ENCODE measurements at places on chromosomes 5 and 9. TPM values are rescaled to one million over a fixed set of nuclear protein-coding genes. Genes with fewer than 3 reads are reported as not detected.
A peak's percentile ranks its signal among the peaks of the same experiment; 100 is the strongest.

The OTP gene
- total RNA-seq = not detected

The REEP2 gene
- total RNA-seq = 12.4 TPM

The SPATA31A3 gene
- not detected for total RNA-seq

The OR13C2 gene
- not detected for total RNA-seq

DNA sequence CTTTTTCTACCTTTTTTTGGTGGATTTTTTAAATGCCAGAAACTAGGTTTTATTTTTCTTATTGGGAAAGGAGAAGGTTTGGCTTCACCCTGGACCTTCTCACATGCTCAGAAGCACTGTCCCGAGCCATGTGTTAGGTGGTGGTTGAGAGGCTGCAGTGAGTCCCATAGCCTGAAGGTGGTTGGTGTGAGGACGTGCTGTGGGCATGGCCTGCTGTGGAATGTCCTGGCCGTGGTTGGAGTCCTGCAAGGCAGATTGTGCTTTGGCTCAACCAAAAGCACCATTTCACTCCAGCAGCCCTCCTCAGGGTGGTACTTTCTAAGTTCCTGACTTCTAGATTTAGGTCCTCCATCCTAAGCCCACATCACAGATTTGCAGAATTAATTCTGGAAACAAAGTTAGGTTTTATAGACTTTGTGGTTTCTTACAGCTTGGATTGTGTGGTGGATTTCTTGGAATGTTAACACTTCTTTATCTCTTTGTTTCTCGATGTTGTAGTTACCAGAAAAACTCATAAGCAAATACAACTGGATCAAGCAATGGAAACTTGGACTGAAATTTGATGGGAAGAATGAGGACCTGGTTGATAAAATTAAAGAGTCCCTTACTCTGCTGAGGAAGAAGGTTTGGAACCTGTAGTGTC lies 22.6 kb downstream of the OTULIN start:
- H3K27ac ChIP-seq = no peak overlapping the region
- DNase-seq = no peak
- H3K27me3 ChIP-seq = no peaks in the 10 kb centered on the region
- H3K36me3 ChIP-seq = peaks cover 38% of the 10 kb centered on the region
- H3K4me1 ChIP-seq = peaks cover 3% of the 10 kb centered on the region
- no peak overlapping the region for H3K4me3 ChIP-seq

DNA sequence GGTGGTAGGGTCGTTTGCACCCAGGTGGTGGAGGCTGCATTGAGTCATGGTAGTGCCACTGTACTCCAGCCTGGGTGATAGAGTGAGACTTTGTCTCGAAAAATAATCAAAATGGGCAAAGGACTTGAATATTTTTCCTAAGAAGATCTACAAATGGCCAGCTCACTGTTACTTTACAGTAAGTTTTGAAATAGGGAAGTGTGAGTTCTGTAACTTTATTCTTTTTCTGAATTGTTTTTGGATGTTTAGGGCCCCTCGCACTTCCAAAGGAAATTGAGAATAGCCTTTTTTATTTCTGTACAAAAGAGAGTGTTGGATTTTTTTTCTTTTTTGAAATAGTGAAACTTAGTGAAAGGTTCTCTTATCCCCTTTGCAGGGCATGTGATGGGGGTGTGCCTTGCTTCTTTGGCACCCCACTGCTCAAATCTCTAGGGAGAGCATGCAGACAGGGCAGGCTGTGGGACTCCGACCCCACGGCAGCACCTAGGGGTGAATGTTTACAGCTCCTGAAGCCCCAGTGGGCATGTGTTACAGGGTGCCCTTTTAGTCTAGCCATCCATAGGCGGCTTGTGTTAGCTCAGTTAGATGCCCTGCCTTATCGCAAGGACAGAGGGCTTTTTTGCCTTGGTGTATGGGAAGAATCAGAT lies 33.3 kb downstream of the GPBP1 start:
- DNase-seq = no peak
- no peaks in the 10 kb centered on the region for H3K27me3 ChIP-seq
- no peak overlapping the region for H3K27ac ChIP-seq

DNA sequence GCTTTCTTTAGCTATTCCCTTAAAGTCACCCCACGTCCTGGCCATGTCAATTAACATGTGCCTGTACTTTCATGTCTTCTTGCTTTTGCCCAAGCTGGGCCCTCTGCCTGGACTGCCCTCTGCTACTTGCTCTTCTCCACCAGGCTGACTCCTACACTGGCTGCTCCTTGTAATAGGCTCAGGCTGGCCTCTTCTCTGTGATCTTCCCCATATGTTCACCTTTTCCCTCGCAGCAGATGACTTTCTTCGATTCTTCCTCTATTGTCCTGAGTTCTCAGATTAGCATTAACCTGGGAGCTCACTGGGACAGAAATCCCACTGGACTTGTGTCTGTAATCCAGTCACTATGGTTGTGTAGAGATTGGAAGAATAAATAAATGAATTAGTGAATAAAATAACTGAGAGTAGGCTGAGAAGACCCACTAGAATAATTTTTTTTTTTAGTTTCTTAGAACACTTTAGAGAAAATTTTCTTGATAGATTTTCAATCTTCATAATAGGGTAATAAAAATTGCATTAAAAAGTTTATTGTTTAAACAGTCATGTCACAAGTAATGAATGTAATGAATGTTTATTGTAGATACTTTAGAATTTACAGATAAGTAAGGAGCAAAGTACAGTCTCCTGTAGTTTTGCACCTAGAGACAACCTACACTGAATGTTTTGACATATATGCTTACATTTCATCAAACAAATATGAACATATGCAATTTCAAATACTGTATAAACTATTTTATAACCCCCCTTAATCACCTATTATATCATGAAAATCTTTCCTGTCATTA lies 47.4 kb upstream of the TNFSF15 start:
- no peak overlapping the region for H3K27ac ChIP-seq
- H3K4me3 ChIP-seq = no peak overlapping the region
- DNase-seq = no peak
- no peaks in the 10 kb centered on the region for H3K27me3 ChIP-seq

DNA sequence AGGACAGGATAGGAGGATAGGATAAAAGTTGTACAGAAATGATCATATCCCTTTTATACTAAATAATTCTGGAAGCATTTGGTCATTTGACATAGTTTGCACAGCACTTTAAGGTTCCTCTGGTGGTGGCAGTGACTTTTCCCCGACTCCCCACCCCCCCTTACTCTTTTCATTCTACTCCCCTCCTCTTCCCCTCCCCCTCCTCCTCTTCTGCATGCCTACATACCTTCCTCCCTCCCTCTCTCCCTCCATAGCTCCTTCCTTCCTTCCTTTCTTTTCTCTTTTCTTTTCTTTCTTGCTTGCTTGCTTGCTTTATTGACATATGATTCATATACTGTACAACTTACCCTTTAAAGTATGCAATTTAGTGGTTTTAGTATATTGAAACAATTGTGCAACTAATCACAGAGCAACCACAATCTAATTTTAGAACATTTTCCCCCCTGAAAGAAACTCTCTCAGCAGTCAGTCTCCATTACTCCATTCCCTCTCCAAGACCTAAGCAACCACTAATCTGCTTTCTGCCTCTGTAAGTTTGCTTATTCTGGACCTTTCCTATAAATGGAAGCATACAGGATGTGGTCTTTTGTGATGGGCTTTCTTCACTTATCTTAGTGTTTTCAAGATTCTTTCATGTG lies 159.0 kb downstream of the HACD4 start:
- no peaks in the 10 kb centered on the region for H3K36me3 ChIP-seq
- DNase-seq = peak; percentile 93
- H3K4me1 ChIP-seq = peaks cover 2% of the 10 kb centered on the region
- no peaks in the 10 kb centered on the region for H3K27me3 ChIP-seq

GRCh38 chr5:173812811-173813550 lies 75.2 kb upstream of the CPEB4 start:
- H3K27ac ChIP-seq = no peak overlapping the region
- peak; percentile 32 for DNase-seq
- no peak overlapping the region for H3K4me3 ChIP-seq

DNA sequence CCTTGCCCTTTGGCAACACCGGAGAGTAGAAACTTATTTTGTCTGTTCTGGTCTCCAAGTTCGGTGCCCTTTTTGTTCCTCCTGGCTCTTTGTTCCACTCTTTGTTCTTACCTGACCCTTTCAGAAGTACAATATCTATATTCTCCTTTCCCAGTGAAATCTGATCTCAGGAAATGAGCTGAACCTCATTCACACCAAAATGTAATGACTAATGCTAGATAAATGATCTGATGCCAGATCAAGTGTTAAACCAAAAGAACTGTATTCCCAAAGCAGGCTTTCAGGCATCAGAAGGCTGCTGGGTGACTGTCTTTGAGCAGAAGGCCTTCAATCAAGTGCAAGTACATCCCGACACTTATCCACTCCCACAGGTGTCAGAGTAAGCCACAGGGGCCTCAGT lies 156.4 kb downstream of the SPOCK1 start:
- H3K27me3 ChIP-seq = 0 out of 2 replicates have a peak, but pooled peaks cover 2% of the 10 kb centered on the region
- no peaks in the 10 kb centered on the region for H3K36me3 ChIP-seq
- no peak overlapping the region for H3K27ac ChIP-seq
- H3K4me1 ChIP-seq = no peaks in the 10 kb centered on the region

- H3K27me3 ChIP-seq = no peaks in the 10 kb centered on the region
- no peaks in the 10 kb centered on the region for H3K36me3 ChIP-seq
- H3K4me3 ChIP-seq = no peak overlapping the region
These were observed 21.6 kb downstream of the DAB2IP start for GRCh38 chr9:121672986-121673385.

DNA sequence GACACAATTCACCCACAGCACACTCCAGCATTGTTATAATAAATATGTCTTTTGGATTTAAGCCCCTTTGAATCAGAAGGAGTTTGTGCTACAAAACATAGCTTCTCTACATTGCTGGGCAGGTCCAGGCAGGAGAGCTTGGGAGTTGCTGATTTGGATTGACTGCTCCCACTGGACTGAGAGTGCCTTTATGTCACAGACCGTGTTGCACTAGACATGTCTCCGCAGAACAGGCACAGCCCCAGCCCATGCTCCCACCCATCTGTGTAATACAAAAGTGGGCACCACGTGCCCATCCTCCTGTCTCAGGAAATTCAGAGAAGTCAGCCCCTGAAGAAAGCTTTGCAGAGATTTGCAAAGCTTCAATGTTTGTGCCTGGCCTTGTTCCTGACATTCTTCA lies 117.1 kb downstream of the MED10 start:
- no peaks in the 10 kb centered on the region for H3K36me3 ChIP-seq
- no peaks in the 10 kb centered on the region for H3K27me3 ChIP-seq
- no peak overlapping the region for H3K27ac ChIP-seq
- H3K4me1 ChIP-seq = no peaks in the 10 kb centered on the region
- no peak overlapping the region for H3K4me3 ChIP-seq

GRCh38 chr5:31720004-31720403 lies 81.1 kb downstream of the PDZD2 start:
- no peak overlapping the region for H3K27ac ChIP-seq
- H3K4me3 ChIP-seq = no peak overlapping the region
- H3K27me3 ChIP-seq = peaks cover 5% of the 10 kb centered on the region

- H3K4me1 ChIP-seq = no peaks in the 10 kb centered on the region
- peaks cover 42% of the 10 kb centered on the region for H3K36me3 ChIP-seq
- H3K27ac ChIP-seq = no peak overlapping the region
- no peaks in the 10 kb centered on the region for H3K27me3 ChIP-seq
These were observed 85.9 kb downstream of the SETX start for GRCh38 chr9:132268725-132269352.

- peak; percentile 86 for DNase-seq
- H3K27ac ChIP-seq = no peak overlapping the region
- no peak overlapping the region for H3K4me3 ChIP-seq
- no peaks in the 10 kb centered on the region for H3K36me3 ChIP-seq
These were observed 2.1 kb downstream of the CCDC192 start for GRCh38 chr5:127705120-127705892.

DNA sequence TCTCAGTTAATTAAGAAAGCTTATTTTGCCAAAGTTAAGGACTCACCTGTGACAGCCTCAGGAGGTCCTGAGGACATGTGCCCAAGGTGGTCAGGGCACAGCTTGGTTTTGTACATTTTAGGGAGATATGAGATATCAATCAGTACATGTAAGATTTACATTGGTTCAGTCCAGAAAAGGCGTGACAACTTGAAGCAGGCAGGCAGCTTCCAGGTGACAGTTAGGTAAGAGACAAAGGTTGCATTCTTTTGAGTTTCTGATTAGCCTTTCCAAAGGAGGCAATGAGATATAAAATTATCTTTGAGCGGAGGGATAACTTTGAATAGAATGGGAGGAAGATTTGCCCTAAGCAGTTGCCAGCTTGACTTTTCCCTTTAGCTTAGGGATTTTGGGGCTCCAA lies 47.8 kb downstream of the SLC1A1 start:
- no peak overlapping the region for H3K27ac ChIP-seq
- no peaks in the 10 kb centered on the region for H3K36me3 ChIP-seq
- H3K27me3 ChIP-seq = no peaks in the 10 kb centered on the region
- no peak for DNase-seq

DNA sequence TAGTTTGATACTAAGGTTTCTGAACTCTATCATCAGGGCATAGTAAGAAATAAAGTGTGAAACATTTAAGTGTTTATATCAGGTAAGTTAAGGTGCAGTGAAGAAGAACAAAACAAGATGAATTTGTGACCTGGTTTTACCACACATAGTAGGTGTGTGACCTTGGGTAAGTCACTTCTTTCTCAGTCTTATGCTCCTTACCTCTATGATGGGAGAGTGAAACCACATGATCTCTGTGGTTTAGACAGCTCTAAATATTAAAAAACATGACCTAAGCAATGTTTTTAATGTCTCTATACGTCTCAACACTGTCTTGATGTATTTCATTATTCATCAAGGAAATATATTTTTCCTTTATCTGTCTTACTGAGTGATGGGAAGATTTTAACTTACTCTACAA lies 629.6 kb upstream of the DMAC1 start:
- H3K4me3 ChIP-seq = no peak overlapping the region
- no peaks in the 10 kb centered on the region for H3K27me3 ChIP-seq
- H3K4me1 ChIP-seq = no peaks in the 10 kb centered on the region
- no peak for DNase-seq

GRCh38 chr5:56317923-56318561 lies 84.9 kb upstream of the ANKRD55 start:
- H3K36me3 ChIP-seq = no peaks in the 10 kb centered on the region
- no peak for DNase-seq
- H3K27me3 ChIP-seq = no peaks in the 10 kb centered on the region
- H3K4me3 ChIP-seq = no peak overlapping the region
- no peak overlapping the region for H3K27ac ChIP-seq

- no peak overlapping the region for H3K4me3 ChIP-seq
- DNase-seq = no peak
- H3K27ac ChIP-seq = no peak overlapping the region
- no peaks in the 10 kb centered on the region for H3K36me3 ChIP-seq
- H3K4me1 ChIP-seq = no peaks in the 10 kb centered on the region
- H3K27me3 ChIP-seq = no peaks in the 10 kb centered on the region
These were observed 170.1 kb downstream of the SPOCK1 start for GRCh38 chr5:137328991-137329390.

DNA sequence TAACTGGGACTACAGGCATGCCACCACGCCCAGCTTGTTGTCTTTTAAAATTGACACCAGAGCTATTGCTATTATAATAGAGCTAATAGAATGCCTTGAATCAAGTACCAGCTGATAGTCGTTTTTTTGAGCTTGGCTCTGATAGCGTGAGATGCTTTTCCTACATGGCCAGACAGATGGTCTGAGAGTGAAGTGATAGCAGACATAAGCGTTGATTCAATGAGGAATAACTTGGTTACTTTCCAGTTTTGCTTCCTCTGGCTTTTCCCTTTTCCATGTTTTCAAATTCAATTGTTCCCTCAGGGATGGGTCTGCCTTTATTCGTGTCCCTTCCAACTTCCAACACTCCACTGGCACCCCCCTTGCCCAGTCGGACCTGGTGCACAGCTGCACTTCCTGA lies 15.4 kb downstream of the AGXT2 start:
- no peaks in the 10 kb centered on the region for H3K36me3 ChIP-seq
- DNase-seq = no peak
- no peak overlapping the region for H3K27ac ChIP-seq
- H3K27me3 ChIP-seq = no peaks in the 10 kb centered on the region
- H3K4me1 ChIP-seq = peaks cover 4% of the 10 kb centered on the region

All from IMR-90 (cell line).